ENCODE measurements at places on chromosomes 4 and X. TPM values are rescaled to one million over a fixed set of nuclear protein-coding genes. Genes with fewer than 3 reads are reported as not detected.
A peak's percentile ranks its signal among the peaks of the same experiment; 100 is the strongest.

GRCh38 chr4:56874923-56875322 is 32.8 kb upstream of the REST start:
- DNase-seq = no peak

The NHS gene
- 0.22 TPM for polyA plus RNA-seq

DNA sequence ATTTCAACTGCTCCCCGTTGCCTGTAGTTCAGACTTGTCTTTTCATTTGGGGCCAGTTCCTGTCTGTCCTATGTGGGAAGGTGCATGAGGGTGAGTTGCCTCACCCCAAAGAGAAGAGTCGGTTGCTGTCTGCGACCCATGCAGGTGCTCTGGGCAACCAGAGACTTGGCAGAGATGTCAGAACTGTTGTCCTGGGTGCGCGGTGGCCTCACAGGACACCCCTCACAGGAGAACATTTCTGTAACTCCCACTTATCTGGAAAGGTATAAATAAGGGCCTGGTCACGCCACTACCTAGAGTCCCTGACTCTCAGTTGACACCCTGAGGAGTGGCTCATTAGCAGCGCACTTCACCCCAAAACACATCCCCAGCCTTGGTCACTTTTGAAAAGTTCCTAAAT is 9.7 kb upstream of the NAT8L start:
- no peak for DNase-seq

DNA sequence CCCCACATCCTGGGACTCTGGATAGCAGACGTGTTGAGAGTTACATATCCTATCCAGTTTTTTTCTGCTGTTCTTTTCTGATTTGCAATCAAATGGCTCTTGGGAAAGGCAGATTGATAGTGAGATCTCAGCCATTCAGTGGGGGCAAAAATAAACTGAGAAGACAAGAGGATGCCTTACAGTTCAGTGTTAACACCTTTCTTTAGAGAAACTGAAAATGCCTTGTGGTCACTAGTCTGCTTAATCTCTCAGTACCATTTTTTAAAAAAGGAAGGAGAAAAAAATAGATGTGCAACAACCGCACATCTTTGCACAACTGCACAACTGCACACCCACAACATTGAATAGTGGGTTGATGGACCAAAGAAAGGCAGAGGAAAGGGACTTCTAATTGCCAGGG is 109.3 kb downstream of the ARHGEF9 start:
- DNase-seq = no peak

DNA sequence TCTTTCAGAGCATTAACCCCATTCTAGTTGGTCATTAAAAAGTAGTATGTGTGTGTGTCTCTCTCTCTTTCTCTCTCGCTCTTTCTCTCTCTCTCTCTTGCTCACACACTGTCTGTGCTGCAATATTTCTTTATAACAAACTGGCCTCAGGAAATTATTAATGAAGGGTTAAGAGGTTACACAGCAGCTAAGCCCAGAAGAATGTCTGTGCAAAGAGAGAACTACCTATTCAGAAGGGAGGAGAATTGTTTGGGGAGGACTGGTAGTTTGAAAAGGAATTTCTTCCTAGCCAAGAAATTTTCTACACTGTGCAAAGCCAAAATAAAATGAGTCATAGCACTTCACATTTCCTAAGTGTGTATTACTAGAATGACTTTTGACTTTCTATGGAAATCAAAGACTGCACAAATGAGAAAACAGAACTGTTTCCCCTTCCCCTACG is 22.2 kb downstream of the PDGFC start:
- DNase-seq = no peak

The CAPN6 gene
- 0.04 TPM for polyA plus RNA-seq

The GLA gene
- polyA plus RNA-seq = 16.4 TPM

The AREG gene
- 1.6 TPM for polyA plus RNA-seq

- DNase-seq = no peak
Measured at GRCh38 chr4:145791988-145792387, 112.0 kb downstream of the C4orf51 start.

GRCh38 chr4:958314-958665 is 15.1 kb downstream of the DGKQ start:
- no peak for DNase-seq

- peak; percentile 79 for DNase-seq
Measured at GRCh38 chrX:68684291-68684918, 36.9 kb downstream of the STARD8 start.

The HTN3 gene
- not detected for polyA plus RNA-seq

- no peak for DNase-seq
Measured at GRCh38 chr4:25861951-25862410, 807 bp downstream of the SEL1L3 start.

The NFKB1 gene
- 11.4 TPM for polyA plus RNA-seq

- DNase-seq = no peak
Measured at GRCh38 chr4:109902559-109903251, 10.0 kb upstream of the EGF start.

The ZMAT1 gene
- polyA plus RNA-seq = 1.0 TPM

- no peak for DNase-seq
Measured at GRCh38 chr4:3112609-3113469, 38.4 kb downstream of the HTT start.

The CDK16 gene
- 115 TPM for polyA plus RNA-seq

The CLDN2 gene
- polyA plus RNA-seq = not detected

DNA sequence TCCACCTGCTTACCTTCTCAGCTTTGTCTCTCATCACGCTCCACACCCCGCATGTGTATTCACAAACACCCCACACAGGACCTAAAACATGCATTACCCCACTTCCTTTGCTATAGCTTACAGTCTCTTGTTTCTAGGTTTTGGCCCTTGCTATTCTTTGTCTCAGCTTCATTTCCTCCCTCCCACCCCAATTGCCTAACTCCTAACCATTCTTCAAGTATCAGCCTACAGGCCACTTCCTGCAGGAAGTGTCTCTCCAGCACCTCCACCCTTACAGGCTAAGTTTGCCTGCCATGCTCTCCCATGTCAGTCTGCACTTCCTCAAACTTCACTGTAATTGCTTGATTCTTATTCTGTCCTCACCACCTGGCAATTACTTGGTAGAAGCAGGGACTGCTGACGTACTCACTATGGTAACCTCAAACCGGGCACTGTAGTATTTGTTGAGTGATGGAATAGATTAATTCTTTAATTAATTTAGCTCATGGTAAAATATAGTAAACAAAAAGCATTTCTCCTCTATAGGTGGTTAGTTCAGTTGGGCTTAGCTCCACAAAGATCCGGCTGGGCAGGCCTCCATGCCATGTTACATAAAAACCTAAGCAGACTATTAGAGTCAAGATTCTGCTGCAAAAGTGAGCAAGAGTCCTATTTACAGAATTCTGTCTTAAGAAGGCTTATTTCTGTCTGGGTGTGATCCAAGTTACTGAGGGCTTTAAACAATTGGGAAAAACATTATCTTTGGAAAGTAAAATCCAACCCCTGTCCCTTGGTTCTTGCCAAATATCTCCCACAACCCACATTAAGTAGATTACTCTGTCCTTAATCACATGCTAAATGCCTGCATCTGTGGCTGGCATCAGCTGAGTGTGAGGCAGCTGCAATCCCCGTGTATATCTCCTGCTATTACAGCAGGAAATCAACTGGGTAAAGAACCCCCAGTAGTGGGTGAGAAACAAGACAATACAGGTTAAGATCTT is 124.7 kb upstream of the CPEB2 start:
- no peak for DNase-seq

- DNase-seq = no peak
Measured at GRCh38 chr4:125702406-125702805, 387.7 kb downstream of the FAT4 start.

- no peak for DNase-seq
Measured at GRCh38 chr4:175307326-175307725, 389.2 kb downstream of the ADAM29 start.

DNA sequence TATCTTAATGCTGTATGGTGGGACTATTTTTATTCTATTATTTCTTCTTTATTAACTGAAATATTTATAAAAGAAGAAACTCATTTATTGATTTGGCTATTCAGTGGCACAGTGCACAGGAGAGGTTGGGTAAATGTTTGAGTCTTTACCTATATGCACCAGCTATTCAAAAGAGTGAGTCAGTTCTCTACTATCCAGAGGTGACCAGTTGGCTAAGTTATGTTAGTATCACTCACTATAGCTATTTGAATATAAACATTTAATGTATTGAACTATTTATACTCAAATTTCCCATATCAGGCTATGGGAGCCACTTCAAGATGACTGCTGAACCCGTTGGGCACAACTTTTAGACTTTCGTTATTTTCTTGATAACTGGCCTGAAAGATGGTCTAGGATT is 106.1 kb upstream of the VEGFC start:
- DNase-seq = no peak

GRCh38 chrX:64229154-64229553 is 1.3 kb downstream of the ASB12 start:
- no peak for DNase-seq

DNA sequence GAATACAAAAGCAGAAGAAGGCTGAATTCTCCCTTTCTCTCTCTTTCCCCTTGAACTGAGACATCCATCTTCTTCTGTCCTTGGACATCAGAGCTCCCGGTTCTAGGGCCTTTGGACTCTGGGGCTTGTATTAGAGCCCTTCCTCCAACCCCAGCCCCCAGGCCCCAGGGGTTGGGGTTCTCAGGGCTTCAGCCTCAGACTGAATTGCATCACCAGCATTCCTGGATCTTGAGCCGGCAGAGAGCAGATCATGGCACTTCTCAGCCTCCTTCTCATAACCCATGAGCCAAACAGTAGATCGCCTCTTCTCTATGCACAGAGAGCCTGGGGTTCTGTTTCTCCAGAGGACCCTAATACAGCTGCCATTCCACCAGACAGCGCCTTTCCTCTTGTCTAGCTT is 25.3 kb upstream of the CLDN24 start:
- no peak for DNase-seq

- no peak for DNase-seq
Measured at GRCh38 chrX:112874614-112875013, 34.0 kb upstream of the AMOT start.

DNA sequence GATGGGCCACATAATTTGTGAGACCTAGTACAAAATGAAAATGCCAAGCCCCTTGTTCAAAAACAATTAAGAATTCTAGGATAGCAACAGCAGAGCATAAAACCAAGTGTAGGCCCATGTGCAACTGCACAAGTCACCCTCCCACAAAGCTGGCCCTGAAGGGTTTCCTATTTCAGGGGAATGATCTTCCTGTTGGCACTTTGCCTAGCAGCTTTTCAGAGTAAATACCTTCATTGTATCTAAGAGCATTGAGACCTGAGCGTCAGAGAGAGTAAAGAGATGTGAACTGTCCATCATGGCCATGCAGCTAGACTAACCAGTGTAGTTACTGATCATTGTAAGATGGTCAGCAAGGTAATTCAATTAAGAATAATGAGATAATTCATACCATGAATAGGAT is 113.6 kb downstream of the CNKSR2 start:
- no peak for DNase-seq

DNA sequence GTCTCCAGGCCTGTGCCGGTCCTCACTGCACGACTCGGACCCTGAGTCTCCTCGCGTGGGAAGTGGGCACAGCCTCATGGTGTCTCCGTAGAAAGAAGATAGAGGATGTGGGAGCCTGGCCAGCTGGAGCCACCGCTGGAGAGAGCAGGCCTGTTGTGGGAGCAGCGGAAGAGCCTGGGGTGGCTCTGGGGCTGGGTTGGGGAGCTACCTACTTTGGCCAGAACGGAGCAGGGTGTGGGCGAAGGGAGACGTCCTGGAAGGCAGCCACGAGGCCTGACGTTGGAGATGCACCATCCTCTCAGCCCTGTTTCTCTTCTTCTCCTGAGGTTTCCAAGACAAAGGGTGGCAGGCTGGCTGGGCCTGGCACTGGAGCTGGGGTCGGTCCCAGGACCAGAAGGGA is 93.8 kb downstream of the SORCS2 start:
- DNase-seq = no peak

The CXCL11 gene
- polyA plus RNA-seq = 0.06 TPM

The MAGEE1 gene
- 1.2 TPM for polyA plus RNA-seq

All from heart left ventricle (tissue), 16 donors.